ENCODE measurements at places on chromosomes 7 and 10.

GRCh38 chr7:46611508-46611907 is 690.4 kb upstream of the IGFBP3 start:
- no peak for DNase-seq

DNA sequence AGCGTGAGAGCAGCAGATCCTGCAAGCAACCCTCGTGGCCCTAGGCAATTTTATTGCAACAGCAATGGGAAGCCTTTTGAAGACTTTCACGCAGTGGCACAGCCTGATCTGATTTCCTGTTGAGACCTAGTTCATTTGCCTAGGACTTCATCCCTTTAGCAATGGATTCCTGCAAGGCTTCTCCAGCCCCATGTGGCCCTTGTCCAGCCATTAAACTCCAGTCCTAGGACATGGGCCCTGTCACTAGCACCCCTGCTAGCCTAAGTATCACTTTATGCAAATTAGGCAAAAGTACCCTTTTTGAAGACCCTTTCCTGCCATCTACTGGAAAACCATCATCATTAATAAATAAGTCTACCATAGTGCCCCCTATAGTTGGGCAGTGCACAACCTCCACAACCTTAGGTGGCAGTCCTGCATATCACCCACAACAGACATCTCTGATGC is 379.4 kb downstream of the GALNT17 start:
- DNase-seq: no peak

GRCh38 chr7:80830010-80830409 is 88.8 kb downstream of the SEMA3C start:
- DNase-seq: no peak

DNA sequence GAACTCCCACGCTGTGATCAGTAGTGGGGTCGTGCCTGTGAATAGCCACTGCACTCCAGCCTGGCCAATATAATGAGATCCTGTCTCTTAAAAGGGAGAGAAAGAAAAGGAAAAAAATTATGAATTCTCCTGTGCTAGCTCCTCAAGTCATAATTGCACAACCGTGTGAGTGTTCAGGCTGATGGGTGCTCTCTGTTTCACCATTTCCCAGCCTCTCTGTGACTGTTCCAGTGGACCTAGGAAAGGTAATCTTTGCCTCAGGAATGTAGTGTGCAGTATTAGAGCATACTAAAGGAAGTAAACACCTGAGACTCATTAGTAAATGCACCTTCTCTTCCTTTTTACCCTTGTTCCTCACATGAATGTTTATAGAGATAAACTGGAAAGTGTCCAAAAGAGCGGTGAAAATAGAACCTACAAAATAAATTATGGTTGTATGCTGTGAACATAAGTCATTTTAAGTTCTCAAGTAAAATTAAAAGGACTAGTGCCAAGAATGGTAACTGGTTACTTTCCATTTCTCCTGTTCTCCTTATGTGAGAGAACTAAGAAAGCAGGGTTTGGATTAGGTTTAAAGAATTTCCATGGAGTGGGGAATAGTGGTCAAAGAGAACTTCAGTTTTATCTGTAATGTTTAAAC is 42.7 kb downstream of the INPP5F start:
- DNase-seq: no peak

GRCh38 chr10:97499561-97500296 is 1.0 kb downstream of the UBTD1 start:
- DNase-seq: no peak

GRCh38 chr10:13047529-13048206 is 46.2 kb upstream of the CCDC3 start:
- no peak for DNase-seq
